ENCODE measurements at places on chromosomes 13 and 19.

DNA sequence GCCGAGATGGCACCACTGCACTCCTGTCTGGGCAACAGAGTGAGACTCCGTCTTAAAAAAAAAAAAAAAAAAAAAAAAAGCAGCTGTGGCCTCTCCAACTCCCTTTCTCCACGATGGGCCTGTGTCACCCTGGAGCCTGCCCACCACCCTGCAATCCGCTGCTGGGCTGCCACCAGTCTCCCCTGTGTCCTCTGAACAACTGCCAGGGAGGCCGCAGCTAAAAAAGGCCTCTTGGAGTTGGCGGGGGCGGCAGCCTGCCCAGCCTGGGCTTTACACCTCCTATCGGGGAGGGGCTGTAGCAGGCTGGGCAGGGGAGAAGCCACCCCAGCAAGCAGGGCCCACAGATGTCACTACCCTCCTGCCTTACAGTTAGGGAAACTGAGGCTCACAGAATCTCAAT is 3.5 kb downstream of the CDC37 start:
- DNase-seq: no peak

DNA sequence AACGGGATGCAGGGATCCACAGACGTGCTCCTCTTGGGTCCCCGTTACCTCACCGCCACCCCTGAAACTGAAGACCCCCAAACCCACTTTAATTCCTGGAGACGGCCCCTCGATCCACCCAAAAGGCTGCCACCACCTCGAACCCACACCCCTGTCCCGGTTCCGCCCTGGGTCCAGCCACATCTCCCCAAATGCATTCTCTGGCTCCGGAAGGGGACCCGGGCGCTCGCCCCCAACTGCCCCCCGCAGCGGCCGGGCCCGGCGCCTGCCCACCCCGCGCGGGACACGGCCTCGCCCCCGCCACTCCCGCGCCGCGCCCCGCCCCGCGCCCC is 219 bp upstream of the FSTL3 start:
- DNase-seq: no peak

DNA sequence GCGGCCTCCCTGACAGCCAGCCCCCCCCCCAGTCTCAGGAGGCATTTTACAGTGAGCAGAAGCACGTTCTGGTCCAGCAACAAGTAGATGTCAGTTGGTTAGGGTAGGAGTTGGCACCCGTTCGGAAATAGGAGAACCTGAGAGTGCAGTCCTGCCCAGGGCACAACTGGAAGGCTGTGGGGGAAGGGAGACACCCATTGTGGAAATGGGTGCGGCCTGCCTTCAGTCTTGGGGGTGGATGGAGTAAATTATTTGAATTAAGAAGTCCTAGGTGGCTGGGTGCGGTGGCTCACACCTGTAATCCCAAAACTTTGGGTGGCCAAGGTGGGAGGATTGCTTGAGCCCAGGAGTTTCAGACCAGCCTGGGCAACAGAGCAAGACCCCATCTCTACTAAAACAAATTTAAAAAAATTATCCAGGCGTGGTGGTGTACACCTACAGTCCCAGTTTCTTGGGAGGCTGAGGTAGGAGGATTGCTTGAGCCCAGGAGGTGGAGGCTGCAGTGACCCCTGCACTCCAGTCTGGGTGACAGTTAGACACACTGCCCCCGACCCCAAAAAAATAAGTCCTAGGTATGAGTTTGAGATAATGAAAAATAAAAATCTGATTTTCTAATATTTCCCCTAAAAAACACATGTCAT is 1.2 kb downstream of the CIRBP start:
- DNase-seq: no peak

DNA sequence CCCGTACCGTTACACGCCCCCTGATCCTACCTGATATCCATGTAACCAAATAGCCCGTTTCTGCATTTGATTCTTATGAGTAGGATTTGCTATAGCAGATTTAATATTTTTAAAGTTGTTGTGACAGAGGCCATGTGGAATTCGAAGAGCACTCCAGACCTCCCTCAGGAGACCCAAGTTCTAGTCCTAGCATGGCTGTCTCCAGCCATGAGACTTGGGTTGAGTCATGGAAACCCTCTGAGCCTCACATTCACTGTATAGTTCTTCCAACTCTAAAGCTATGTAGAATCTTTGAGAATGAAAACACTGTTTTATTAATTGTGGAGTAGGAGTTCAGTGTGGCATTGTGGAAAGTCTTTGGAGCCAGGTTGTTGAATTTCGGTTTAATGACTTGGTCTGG is 8.0 kb upstream of the GPR183 start:
- no peak for DNase-seq

- no peak for DNase-seq
These were observed 7.8 kb upstream of the OLFM4 start for GRCh38 chr13:53020764-53021335.

- DNase-seq: no peak
These were observed 84.3 kb downstream of the SIPA1L3 start for GRCh38 chr19:37991176-37991835.

DNA sequence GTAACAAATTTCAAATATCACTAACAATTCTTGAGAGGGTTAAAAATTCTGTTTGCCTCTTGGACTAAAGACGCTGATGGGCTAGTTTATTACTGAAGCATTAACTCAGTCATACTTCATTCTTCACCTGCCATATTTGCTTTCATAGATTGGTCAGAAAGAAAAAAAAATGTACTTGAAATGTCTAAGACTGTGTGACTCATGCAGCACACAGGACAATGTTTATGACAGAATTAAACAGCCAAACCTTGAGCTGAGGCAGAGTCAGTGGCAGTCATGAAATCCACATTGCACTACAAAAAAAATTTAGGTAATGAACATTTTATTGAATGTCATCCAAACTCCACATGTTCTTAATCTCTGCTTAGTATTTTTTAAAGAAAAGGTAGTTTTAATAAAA is 135.6 kb downstream of the PRR20E start:
- DNase-seq: no peak

DNA sequence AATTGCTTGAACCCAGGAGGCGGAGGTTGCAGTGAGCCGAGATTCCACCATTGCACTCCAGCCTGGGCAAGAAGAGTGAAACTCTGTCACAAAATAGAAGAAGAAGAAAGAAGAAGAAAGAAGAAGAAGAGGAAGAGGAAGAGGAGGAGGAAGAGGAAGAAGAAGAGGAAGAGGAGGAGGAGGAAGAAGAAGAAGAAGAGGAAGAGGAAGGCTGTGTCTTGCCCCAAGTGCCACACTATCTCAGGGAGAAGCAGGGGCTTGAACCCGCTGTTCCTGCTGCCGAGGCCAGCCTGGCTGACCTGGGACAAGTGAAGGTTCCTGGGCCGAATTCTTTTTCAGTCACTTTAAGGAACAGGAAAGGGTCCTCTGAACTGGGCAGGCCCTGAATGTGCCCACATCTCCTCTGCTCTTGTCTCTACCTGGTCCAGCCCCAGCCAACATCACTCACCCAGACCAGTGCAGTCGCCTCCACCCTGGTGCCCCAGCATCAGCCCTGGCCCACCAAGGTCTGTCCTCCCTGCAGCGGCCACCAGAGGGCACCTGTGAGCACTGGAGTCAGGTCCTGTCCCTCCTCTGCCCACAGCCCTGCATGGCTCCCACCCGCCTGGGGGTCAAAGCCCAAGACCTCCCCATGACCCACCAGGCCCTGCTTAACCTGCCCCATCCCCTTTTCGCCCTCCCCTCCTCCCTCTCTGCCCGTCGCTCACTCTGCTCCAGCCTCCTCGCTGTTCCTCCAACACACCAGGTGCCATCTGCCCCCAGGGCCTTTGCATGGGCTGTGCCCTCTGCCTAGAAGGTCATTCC is 20.0 kb downstream of the TICAM1 start:
- no peak for DNase-seq

DNA sequence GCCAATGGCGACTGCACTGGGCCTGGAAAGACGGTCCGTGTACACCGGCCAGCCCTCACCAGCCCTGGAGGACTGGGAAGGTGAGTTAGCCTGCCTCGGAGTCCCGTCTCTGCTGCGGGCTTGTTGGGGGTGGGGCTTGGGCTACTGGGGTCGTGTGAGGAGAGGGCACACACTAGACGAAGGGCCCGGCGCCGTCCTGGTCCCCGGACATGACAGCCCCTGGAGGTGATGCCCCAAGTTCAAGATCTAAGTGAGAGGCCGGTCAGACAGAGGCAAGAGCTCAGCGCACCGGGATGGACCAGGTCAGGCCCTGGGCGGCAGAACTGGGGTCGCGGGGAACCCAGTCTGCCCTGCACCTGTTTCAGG is 1.6 kb downstream of the CILP2 start:
- no peak for DNase-seq

DNA sequence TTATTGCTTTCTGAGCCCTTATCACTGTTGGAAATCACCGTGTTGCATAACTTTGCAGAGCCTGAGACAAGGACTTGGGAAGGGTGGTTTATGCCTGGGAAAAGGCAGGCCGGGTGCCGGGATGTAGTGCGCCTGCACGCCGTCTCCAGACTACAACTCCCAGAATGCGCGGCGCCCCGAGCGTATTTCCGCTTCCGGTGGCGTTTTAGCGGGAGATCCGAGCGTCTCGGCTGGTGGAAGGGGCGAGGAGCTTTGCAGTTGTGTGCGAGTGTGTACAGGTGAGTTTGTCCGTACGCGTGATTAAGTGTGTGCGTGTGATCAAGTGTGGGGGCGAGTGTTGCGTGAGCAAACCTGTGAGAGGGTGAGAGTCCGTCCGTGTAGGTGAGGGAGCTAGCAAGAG is 75.4 kb downstream of the PEG3 start:
- DNase-seq: no peak

DNA sequence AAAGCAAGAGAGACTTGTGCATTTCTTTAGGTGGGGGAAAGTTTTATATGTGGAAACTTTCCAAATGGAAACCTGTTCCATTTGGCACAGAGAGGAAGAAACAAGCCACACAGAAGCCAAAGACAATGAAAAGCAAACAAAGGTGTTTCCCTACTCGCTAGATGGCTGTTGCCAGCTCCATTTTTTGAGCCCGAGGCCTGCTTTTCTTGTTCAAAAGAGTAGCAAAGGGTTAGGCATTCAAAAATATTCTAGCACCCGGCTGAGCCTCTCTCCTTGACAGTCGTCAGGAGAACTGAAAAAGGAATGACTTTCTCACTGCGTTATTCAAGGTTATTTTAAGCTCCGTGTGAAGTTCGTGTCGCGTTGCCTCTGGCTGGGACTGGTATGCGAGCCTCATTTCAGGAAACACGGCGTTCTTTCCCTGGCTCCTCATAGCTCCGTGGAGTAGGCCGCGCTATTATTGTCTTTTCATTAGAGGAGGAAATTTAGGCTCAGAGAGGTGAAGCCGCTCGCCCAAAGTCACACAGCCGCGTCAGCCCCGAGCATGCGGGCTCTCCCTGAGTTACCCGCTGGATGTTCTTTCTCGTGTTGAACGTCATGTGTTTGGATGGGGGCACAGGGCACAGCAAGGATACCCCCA is 7.6 kb downstream of the TRPM4 start:
- no peak for DNase-seq

DNA sequence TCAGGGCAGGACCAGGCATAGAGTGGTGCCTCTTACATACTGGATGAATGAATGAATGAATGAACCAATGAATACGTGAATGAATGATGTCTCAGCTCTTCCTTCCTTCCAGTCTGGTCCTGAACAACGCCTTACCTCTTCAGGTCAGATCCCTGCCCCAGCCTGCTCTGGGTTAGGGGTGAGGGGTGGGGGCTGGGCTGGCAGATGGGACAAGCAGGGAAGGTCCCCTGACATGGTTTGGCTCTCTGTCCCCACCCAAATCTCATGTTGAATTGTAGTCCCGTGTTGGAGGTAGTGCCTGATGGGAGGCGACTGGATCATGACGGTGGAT is 9.3 kb downstream of the DIRAS1 start:
- no peak for DNase-seq

DNA sequence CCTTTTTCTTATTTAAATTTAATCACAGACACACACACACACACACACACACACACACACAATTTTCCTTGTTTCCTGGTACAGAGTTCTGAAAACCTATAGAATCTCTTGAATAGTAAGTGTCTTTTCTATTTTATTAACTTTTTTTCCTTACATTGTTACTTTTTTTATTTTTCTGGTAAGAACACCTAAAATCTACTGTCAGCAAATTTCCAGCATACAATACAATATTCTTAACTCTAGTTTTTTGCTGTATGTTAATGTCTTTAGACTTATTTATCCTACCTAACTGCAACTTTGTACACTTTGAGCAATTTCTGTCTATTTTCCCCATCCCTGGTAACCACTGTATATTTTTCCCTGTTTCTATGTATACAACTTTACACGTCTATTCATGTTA is 1179.8 kb downstream of the SLITRK1 start:
- no peak for DNase-seq

GRCh38 chr19:12647490-12648071 is 19.0 kb downstream of the MAN2B1 start:
- no peak for DNase-seq

GRCh38 chr19:11538232-11539036 is at the start of gene CNN1:
TSS of gene CNN1 (plus strand) at chr19:11538851. CDS start at chr19:11538928, 77 bp downstream.
- DNase-seq: no peak

DNA sequence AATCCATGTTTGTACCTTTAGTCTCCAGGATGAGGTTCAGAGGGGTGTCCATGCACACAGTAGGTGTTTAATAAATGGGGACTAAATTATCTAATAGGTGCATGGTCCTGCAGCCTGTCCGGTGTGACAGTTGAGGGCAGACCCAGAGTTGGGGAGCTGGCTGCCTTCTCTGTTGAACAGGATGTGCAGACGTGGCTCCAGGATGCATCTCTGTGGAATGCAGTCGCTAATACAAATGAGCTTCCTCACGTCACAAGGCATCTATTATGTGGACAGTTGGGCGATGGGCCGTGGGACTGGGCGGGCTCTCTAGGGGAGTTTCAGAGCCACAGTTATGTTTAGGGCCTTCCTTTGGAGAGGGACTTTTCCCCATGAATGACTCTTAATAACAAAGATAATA is 71.0 kb downstream of the SIPA1L3 start:
- no peak for DNase-seq

GRCh38 chr13:48536621-48537250 is 3.9 kb upstream of the RCBTB2 start:
- no peak for DNase-seq

- DNase-seq: no peak
These were observed 209.1 kb downstream of the DIAPH3 start for GRCh38 chr13:59954601-59955000.

GRCh38 chr19:8180018-8180417 is 29.2 kb upstream of the CERS4 start:
- no peak for DNase-seq

DNA sequence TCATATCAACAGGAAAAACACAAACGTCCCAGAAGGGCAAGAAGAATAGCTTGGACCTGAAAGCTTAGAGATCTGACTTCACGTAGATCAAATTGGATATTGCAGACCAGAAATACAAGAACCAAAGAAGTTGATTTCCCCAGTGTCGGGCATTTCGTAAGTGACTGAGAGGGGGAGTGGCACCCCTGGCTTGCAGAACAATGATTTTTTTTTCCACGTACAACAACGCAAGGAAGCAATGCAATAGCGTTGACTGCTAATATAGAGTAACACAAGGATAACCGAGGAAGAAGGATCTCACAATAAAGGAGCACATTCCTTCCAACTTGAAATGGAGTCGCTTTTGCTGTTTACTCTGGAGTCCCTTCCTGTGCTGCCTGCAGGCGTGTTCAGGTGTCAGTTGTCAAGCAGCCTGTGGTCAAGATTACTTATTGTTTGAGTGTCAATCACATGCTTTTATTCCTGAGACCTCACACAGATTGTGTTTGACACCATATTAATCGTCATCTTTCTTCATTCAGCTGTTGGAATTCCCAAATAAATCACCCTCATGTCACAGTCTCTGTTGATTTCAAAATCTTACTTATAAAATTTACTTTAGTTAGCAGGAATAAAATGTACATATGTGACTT is 139.4 kb downstream of the FREM2 start:
- no peak for DNase-seq

Data from NCI-H1417 treated with DMSO at 0.1 percent for 48 hours (cell line).